PC-9 (cell line): ENCODE measurements at places on chromosomes 16 and 17.

GRCh38 chr17:2903193-2903974 is 107.1 kb downstream of the RAP1GAP2 start:
- no peak for DNase-seq

DNA sequence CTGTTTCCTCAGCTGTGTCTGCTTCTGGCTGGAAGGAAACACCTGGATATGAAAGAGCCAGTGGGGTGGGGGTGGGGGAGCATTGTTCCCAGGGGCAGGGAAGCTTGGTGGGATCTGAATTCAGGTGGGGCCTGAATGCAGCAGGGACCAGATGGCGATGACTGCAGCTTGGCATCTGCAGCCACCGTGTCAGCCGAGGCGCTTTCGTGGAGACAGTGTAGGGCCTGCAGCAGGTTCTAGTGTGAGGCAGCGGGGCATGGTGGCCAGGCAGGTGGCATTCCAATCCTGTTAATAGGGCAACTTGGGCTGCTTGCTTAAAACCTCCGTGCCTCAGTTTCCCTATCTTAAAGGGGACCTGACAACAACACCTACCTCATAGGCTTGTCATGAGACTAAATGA is 1.7 kb downstream of the PIK3R6 start:
- no peak for DNase-seq

DNA sequence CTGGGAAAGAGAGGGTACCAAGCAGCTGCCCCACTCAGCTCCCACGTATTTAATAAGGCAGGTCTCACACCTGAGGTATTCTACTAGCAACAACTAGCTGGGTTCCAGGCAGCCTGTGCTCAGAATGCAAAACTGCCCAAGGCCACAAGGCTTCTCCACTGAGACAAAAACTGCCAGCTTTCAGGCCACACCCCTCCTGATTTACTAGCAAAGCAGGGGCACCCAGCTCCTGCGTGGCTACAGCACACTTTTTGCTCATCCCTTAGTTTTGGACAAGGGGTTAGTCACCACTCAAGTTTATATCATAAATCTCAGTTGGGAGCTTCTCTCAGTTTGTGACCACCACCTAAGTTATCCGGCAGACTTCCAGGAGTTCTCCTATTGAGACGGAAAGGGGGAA is 494.6 kb downstream of the CDH11 start:
- DNase-seq = no peak

DNA sequence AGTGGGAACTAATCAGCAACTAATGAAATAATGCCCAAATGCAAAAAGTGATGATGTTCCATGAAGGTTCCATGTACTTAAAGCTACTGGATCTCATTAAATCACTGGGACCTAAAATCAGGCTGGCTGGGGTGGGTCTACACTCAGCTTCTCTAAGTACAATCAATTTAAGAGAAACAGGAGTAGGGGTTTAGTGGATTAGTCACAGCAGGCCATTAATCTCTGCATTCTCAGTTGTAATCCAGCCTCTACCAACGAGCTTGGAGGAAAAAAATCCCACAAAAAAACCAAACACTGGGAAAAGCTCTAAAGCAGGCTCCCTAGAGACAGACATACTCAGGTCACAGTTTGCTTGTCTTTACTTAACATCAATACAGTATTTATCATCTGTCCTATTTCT is 15.0 kb downstream of the CA10 start:
- no peak for DNase-seq

GRCh38 chr16:86986809-86987487 is 330.2 kb downstream of the C16orf95 start:
- no peak for DNase-seq

DNA sequence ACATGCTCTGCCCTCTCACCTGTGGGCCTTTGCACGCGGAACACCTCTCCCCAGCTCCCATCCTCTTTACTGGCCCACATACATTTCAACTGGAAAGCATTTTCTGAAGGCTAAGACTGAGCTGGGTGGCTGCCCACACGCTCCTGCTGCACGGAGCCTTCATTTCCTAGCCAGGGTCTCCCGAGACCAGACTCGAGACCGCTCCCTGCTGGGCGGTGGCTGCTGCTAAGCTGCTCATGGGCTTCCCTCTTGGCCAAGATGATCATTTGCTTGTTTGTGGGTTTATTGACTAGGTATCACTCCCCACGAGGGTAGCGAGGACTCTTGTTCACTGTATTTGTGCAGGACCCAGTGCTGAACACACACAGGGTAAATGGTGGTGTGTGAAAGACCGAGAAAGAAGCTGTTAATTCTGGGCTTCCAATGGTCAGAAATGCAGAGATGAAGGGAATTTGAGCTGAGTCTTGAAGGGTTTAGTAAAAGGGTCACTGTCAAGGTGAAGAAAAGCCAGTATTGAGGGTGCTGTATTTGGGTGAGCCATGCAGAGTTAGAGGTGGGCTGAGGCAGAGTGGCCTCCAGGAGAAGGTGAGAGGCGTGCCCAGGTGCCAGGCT is 907 bp downstream of the TRAPPC2L start:
- no peak for DNase-seq

GRCh38 chr16:76941113-76941512 is 249.9 kb upstream of the MON1B start:
- no peak for DNase-seq

- DNase-seq = peak; percentile 58
Measured at GRCh38 chr17:29005936-29006511, at the start of gene SEZ6. Gene SEZ6, minus strand, starts transcription at chr17:29006033. Its CDS starts 164 bp downstream, at chr17:29005869.
